T-helper 2 cell (primary cell): ENCODE measurements at places on chromosomes 7 and 10.

DNA sequence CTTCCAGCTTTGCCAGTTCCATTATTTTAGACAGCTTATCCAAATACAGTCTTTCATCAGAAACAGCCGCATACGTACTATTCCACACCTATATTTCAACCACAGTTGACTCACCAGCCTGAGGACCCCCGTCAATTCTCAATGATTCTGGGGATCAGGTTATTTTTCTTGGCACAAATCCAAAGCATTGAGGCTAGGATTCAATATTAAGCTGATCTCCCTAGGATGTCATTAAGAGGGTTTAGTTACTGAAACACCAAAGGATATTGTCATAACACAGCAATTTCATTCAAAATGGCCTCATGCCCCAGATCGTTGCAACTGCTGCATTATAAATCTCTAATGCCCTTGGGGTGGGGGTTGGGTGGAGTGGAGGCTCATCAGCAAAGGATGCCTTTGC, 214.6 kb downstream of the PTEN start:
- DNase-seq, result no peak

DNA sequence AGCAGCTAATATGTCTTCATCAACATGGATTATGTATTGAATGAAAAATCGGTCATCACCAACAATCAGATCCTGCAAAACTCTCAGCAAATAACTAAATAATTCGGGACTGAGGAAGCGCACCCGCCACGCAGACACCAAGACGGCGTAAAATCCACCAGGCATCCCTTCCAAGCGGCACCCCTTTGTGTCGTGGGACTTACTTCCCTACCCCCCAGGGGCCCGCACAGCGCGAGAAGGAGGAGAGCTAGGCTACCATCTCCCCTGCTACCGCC, 721 bp downstream of the ARL3 start:
- DNase-seq, result no peak

DNA sequence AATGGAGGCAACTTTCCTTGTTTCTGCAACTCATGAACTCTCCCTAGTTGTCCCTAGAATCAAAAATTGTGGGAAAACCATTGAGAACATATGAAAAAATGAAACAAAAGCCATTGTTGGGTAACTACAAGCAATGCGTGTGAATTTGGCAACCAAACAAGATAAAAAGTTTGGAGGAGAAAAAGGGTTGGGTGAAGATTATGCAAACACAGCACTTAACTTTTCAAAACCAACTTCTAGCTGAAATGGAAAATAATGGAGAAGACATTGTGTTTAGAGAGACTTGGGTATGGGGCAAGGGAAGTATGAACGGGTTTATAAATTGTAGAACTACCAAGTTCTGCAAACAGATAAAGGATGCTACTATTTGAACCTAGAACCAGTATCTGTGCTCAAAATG, 89.0 kb upstream of the SVIL start:
- DNase-seq, result no peak

- DNase-seq, result no peak
These were observed 37.4 kb downstream of the ZNRF2 start for GRCh38 chr7:30321882-30322192.

DNA sequence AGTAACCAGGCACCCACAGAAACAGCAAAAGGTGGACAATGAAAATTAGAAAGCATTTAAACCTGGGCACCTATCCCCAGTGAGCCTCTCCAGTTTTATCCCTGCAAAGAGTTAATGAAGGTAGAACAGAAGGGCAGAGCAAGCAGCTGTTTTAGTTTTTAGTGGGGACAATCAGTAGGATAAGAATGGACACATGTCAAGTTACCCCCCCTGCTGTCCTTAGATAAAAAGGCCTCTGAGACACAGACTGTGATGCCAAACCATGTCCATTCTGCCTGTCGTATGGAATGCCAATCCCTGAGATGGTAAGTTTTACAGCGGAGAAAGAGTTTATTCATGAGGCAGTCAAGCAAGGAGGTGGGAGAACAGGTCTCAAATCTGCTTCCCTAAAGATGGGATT, 162.6 kb upstream of the AGR3 start:
- no peak for DNase-seq

- no peak for DNase-seq
These were observed 609.6 kb downstream of the PARD3 start for GRCh38 chr10:34205452-34205851.

DNA sequence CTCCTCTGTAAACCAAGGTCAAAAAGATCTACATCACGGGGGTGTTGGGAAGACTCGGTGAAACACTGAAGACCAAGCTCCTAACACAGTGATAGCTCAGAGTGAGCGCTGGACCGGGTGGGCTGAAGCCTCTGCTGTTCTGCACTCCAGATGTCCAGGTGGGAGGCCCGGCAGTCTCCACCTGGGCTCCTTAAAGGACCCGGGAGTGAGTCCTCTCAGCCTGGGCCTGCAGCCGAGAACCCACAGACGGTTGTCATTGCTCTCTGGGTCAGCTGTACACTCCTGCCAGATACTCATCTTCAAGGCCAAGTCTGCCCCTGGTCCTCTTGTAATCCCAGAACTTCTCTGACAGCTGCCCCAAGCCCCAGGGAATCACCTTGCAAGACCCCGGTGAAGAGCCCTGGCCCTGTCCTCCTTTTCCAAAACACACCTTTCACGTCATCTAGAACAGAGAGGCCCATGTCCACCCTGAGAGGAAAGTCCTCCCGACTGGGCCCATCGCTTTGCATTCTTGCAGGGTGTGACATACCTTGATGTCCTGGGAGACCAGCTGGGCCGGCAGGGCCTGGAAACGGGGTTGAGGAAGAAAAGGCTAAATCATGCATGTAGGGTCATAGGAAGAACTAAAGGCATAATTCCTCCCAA, 43.7 kb downstream of the COL17A1 start:
- DNase-seq, result no peak

GRCh38 chr7:155469-155900, 36.9 kb upstream of the FAM20C start:
- DNase-seq, result no peak

- no peak for DNase-seq
These were observed 62.6 kb downstream of the CUL2 start for GRCh38 chr10:35027567-35027966.

- no peak for DNase-seq
These were observed 71.8 kb upstream of the STEAP1B start for GRCh38 chr7:22571766-22572165.

DNA sequence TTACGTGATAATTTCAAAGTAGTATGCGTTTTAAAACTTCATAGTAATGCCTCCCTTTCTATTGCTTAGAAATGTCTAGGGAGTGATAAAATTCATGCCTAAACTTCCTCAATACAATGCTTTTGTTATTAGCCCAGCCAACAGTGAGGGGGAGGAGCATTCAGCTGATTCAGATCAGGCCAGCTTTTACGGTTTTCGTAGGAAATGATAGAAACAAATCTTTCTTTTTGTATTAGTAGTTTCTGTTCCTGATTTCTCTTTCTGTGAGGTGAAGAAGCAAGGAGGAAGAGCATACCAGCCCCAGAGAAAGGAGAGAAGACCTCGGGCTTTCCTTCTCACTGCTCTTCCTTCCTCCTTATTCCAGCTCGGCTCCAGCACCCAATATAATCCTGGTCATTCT, 35.2 kb upstream of the ITPRID1 start:
- DNase-seq, result no peak
